ENCODE measurements at places on chromosomes 11 and 22.

- DNase-seq, result no peak
Observed at GRCh38 chr11:128488471-128488870, 98.9 kb downstream of the ETS1 start.

DNA sequence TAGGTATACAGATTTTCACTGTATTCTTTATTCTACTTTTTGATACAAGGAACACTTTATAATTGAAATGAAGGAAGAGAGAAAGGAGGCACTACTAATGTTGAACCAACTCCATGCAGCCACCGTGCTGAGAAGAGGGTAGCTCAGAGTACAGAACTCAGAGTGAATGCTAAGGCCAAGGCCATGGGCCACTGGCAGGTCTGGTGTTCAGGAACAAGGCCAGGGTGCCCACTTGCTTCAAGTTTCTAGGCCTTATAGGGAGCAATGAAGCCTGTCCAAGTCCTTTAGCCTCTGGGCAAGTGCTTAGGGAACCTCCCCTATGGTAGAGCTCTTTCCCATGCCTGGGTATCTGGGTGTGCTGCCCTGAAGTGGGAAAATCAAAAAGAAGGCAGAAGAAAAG, 235.0 kb downstream of the TENM4 start:
- no peak for DNase-seq

DNA sequence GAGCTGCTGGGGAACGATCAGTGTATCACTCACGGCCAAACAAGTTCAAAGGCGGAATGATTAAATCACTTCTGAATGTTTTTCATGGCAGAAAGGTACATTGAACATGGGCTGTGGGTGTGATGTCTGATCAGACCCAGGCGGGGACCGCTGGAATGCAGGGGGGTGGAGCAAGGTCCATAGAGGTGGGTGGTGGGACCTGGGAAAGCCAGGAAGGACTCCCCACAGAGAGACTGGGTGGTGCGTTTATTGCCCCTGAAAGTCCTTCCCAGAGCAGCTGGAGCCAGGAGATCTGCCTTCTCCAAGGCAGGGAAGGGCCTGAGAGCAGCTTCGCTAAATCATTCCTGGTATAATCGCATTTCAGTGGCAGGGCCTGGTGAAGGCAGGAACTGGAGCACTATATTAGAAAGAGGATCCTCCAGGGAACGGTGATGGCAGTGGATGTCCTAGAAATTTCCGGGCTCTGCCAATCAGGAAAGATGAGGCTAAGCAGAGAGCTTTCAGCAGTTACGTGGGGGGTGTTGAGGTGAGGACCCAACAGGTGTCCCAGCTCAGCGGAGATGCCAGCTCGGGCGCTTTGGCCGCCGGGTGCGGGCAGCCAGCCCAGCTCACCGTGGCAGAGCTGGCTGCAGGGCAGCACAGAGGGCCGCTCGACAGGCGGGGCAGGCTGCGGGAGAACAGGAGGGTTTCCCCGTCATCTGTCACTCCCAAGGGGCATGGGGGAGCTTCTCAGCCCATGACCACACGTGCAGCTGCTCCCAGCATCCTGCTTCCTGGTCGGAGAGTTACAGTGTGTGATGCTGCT, 271.7 kb downstream of the CTTN start:
- no peak for DNase-seq

DNA sequence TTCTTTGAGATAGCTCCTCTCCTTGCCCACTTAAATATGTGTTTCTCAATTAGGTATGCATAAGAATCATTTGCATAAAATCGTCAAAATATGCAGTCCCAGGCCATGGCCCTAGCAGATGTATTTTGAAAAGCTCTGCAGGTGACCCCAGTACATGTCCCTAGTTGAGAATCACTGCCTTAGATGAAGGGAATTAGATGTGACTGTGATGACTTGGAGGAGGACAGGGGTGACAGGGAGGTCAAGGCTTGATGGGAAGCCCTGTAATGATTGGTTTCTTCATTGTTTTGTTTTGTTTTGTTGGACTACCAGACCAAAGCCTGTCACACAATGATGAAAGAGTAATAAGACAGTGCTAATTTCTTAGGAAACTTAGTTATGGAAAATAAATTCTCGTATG, 74.4 kb downstream of the TNRC6B start:
- no peak for DNase-seq

- DNase-seq, result no peak
Observed at GRCh38 chr11:36512016-36512415, 1.9 kb upstream of the TRAF6 start.

DNA sequence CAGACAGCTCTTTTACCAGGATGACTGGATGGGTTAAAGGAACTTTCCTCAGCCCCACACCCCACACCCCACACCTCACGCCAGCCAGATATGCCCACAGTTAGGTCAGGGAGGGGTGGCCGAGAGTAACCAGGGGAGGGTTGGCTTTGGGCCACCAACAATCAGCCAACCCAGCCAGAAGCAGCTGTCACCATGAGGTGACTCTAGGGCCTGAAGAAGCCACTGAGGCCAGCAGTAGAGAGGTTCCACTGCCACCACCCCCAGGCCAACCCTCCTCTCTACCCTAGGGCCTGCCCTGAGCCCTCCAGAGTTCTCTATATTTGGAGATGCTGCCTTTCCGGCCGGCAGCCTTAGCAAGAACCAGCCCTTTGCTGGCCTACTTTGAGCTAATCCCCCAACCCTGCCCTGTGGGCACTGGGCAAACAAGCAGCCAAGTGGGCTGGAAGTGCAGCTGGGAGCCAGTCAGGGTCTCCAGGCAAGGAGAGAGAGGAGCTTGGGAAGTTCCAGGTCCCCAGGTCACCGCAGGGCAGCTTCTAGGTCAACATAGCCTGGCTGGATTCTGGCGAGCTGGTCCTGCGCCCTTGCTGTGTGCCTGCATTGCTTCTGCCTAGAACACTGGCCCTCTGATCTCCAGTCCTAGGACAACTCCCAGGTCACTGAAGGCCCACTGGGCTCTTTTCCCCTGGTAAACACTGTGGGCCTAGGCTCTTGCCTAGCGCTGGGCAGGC, 12.0 kb upstream of the SYT8 start:
- no peak for DNase-seq

GRCh38 chr11:78957476-78958245, 383.0 kb upstream of the NARS2 start:
- DNase-seq, result no peak

DNA sequence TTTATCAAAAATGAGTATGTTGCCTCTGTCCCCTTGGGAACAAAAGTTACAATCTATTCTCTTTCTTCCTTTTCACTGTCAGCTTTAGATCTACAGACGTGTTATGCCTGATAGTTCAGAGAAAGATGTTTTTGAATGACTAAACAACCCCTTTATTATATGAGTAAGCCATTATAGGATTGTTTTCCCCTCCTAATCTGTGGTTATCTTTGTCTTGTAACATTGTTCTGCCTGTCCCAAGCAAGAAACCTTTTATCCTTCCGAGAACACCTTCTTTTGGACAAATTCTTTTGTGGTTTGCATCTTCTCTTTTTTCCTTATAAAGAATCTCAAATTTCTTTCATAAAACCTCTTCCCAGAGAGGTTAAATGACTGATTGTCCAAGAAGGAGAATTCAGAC, 208.4 kb downstream of the DDX10 start:
- no peak for DNase-seq

- DNase-seq, result no peak
Observed at GRCh38 chr11:134244593-134244992, 8.6 kb downstream of the THYN1 start.

DNA sequence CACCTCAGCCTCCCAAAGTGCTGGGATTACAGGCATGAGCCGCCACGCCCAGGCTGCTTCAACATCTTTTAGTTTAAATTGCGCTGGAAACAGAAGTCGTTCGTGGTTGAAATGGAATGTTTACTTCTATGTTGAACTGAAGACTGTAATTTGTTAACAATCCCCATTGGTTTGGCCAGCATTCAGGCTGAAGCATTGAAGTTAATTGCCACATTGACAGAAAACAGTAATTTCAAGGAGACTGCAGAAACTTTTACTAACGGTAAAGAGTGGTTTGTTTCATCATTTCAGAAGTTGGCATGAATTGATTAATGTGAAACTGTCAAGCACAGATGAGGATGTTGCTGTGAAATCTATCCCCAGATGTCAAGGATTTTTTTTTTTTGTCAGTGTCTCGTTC, 14.2 kb downstream of the AP5B1 start:
- DNase-seq, result no peak

DNA sequence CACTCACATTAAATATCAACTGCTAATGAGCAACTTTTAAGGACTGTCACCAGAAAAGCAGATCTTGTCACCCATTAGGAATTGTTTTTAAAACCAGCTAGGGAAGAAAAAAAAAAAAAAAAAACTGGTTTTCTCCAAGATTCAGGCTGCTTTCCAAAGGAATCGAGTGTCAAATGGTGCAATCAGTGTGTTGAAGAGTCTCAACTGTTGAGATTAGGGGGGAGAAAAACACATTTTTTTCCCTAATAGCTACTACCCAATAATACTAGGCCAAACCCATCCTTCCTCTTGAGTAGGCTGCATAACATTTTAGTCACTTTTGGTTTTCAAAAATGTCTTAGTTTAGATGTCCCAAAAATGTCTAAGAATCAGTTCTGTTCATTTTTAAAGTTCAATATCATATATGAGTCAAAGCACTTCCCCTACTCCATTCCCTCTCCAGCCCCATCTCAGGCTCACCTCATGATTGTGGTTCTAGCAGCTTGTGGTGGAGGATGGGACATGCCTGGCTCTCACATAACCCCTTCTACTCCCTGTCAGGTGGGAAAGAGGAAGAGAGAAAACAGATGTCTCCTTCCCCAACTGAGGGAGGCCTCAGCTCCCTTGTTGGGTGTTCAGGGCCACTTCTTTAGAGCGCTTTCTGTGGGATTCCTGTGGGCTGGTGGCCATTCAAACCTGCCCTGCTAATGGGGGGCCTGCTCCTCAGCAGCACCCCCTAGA, 193.6 kb downstream of the CWF19L2 start:
- no peak for DNase-seq

DNA sequence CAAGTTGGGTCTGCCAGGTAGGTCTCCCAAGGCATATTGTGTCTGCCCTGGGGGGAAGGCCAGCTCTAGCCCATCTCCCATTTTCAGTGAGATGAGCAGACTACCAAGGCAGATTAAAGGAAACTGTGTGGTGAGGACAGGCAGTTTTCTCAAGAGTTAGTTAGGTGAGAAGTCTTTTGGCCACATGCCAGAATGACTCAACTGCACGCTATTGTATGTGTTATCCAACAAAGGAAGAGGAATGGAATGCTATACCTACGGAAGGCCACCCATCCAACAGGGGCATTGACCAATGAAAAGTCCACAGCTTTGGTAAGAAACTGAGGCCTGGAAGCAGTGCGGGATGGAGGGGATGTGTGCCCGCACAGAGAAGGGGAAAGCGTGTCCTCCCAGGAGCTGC, 941.7 kb downstream of the NTM start:
- DNase-seq, result no peak
